ENCODE measurements at places on chromosomes 4 and X. TPM values are rescaled to one million over a fixed set of nuclear protein-coding genes. Genes with fewer than 3 reads are reported as not detected.
A peak's percentile ranks its signal among the peaks of the same experiment; 100 is the strongest.

Gene CLDN22
- total RNA-seq: not detected

Gene PDK3
- 11.0 TPM for total RNA-seq

Gene SULT1E1
- 267 TPM for total RNA-seq

Gene CAPN6
- total RNA-seq: not detected

Gene EDNRA
- 0.07 TPM for total RNA-seq

GRCh38 chr4:10173037-10173753 is 56.6 kb upstream of the WDR1 start:
- peak; percentile 26 for DNase-seq

DNA sequence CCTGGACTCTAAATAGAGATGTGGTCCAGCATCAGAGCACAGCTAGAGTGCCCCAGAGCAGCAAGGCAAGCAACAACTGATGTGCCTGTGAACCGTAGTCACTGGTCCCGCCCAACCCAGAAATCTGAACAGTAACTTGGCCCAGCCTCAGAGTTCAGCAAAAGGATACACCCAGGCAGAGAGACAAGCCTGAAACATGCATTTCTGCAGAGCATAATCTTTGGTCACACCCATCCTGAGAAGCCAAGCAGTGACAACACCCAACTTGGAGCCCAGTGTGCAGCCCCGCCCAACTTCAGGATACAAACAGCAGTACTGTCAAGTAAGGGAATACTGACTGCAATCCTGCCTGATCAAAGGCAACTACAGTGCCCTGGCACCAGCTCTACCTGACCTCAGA is 78.9 kb downstream of the CCDC160 start:
- no peak for DNase-seq

DNA sequence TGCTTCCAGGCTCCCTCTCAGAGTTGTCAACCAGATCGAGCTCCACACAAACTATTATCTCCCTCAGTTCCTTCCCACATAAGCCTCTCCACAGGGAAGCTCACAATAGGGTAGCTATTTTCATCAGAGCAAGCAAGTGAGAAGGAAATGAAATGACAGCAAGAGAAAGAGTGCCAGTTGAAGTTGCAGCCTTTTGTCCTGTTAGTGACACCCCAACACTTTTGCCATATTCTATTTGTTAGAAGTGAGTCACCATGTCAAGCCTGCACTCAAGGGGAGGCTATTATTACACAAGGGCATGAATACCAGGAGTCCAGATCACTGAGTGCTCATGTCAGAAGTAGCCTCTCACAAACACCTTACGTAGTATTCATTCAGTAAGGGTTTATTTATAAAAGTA is 266.3 kb upstream of the NOCT start:
- no peak for DNase-seq

- no peak for DNase-seq
Observed at GRCh38 chr4:99612281-99612680, 37.7 kb downstream of the MTTP start.

Gene RUFY3
- 30.0 TPM for total RNA-seq

Gene ADH1A
- total RNA-seq: not detected

DNA sequence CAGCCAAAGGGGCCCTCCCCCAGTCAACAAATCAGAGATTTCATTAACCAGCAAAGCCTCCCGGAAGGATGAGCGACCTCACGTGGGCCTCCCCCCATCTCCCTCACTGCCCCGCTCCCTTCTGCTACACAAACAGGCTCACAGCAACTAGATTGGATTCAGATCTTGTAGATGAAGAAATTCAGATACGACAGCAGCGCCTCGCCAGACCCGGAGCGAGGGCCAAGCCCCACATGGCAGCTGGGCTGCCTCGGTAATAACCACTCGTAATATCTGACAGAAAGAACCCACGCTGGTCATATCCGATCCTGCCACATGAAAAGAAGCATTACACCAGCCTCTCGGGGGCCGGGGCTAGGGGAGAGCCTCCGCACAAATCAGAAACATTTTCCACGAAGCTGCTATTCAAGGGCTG is 581.3 kb downstream of the BCOR start:
- DNase-seq: no peak

Gene PUDP
- 7.4 TPM for total RNA-seq

DNA sequence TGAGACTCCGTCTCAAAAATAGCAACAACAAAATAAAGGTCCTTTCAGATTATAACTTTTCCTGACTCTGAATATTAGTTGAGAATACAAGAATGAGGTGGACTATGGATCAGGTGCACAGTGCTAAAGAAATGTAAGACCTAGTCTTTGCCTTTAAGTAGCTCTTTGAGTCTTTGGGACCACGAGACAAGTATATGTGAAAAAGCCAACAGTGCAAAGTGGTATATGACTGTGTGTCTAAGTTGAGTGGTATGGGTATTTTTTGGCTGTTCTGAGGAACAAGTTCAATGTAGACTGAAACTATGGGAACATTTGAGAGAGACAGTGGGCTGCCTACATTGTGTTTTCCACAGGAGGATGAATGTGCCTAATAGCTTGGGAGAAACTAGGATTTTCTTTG is 2.8 kb downstream of the GAB1 start:
- no peak for DNase-seq

Gene RIPPLY1
- not detected for total RNA-seq

Gene HS6ST2
- 0.07 TPM for total RNA-seq

DNA sequence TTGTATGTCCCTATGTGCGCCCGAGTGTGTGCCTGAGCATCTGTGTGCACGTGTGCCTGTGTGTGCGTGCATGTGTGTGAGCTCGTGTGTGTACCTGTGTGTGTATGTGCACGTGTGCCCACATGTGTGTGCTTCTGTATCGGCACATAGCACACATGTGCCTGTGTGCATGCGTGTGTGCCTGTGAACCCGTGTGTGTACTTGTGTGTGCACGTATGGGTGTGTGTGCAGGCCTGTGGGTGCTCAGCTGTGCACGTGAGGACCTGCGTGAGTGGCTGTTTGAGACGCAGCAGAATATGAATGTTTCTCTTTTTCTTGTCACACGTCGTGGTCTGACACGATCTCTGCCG is 4.3 kb downstream of the AKAP17A start:
- DNase-seq: no peak

- no peak for DNase-seq
Observed at GRCh38 chr4:127856196-127856812, 24.4 kb upstream of the PLK4 start.

Gene MSANTD1
- total RNA-seq: 0.07 TPM

Gene SYP
- 0.13 TPM for total RNA-seq

Gene FABP2
- total RNA-seq: not detected

Gene RS1
- total RNA-seq: not detected

DNA sequence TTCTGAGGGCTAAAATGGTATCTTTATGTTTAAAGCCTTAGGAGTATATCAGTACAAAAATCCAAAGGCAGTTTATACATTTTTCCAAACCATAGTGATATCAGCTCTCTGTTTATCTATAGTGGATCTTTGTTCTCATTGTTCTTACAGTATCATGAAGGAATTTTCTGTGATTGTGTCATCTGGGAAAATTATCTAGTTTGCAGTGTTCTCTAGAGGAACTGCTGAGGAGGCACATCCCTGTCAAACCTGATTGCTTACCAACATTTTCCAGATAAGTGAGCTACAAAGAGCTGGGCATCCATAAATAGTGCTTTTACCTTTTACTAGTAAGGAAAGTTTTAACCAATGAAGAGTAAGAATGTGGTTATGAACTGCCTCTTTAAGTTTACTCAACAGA is 44.9 kb upstream of the SLC25A31 start:
- DNase-seq: no peak

DNA sequence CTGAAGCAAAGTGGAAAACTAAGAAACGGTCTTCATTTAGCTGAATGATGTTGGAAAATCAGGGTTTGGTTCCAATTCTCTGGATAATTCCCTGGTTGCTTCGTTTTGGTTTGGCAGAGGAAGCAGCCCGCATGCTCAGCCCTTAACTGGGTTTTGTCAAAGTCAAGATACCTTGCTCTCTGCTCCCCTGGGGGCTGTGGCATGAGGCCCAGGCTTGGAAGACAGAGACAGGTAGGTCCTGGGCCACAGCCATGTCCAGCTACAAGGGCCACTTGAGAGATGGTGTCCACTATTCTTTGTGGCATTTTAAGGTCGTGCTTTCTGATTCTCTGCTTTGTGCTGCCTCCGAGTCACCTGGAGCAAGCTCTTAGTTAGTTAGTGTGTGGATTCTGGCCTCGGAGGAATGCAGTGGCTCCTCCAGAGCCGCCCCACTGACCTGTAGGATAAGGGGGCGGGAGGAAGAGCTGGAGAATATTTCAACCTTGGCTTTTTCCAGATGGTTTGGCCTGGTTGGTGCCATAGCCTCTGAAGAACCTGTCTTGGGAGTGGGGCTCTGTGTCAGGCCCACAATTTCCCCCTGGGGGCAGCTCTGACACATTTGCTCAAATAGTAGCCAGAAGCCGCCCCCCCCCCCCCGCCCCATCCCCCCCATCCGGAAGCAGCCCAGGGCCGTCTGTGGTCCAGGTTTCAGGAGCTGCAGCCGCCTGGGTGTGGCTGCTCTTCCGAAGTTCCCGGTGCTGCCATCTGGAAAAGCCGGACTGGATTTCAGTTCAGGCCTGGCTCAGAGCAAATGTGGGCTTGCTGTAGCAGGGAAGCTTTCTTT is 147.1 kb downstream of the NHS start:
- no peak for DNase-seq

DNA sequence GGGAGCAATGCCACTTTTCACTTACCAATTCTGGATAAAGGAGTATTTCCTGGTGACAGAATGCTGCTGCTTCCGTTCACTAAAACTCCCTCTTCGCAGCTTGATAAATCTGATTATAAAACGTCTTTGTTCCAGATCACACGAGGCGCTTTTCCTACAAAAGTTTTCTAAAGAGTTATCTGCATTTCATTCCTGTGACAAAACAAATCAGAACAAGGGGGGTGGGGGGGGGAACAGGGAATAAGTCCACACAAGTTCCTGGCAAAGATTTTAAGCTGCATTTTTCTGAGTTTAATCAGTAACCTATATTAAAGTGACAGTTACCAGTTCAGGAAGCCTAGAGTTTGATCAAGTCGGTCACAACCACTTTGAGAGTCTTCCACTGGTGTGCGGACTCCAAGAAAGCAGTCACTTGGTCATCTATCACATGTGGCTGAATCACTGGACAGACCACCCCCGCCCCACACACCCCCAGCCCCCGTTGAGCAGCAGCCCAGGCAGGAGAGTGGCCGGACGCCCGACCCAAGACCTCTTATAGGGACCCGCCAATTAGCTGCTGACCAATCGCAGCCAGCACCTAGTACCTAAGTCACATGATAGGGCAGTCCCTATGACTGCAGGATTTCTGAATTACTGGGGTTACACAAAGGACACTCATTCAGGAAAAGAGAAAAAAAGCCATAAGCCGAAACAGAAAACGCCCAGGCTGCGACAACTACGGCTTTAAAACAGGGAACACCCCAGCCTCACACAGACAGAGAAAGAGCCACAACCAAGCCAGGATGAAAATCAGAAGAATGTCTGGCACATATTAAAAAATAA is 569.3 kb upstream of the DIPK2B start:
- DNase-seq: peak; percentile 82

- no peak for DNase-seq
Observed at GRCh38 chr4:140237616-140238350, 83.8 kb upstream of the MAML3 start.

Gene TBC1D8B
- 5.3 TPM for total RNA-seq

DNA sequence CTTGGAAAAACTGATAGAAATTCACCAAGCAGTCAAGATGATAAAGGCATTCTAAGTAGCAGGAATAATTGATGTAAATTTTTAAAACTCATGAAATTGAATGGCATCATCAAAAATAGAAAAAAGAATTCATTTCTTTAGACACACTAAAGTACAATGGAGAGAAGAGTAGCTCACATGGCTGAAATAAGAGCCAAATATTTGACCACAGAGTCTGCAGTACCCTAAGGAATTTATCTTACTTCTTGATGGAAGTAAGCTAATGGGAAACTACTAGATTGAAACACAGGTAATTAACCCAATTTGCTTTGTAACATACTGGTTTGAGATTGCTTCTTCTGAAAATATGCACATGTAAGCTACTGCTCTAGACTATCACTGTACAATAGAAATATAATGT is 70.8 kb upstream of the GPM6A start:
- no peak for DNase-seq

- DNase-seq: no peak
Observed at GRCh38 chr4:123802082-123802645, 405.6 kb downstream of the SPRY1 start.

GRCh38 chr4:17811078-17811603 is 362 bp downstream of the NCAPG start:
- no peak for DNase-seq

GRCh38 chrX:68822641-68823410 is 6.0 kb upstream of the EFNB1 start:
- no peak for DNase-seq

Gene SLC38A5
- 88.9 TPM for total RNA-seq

DNA sequence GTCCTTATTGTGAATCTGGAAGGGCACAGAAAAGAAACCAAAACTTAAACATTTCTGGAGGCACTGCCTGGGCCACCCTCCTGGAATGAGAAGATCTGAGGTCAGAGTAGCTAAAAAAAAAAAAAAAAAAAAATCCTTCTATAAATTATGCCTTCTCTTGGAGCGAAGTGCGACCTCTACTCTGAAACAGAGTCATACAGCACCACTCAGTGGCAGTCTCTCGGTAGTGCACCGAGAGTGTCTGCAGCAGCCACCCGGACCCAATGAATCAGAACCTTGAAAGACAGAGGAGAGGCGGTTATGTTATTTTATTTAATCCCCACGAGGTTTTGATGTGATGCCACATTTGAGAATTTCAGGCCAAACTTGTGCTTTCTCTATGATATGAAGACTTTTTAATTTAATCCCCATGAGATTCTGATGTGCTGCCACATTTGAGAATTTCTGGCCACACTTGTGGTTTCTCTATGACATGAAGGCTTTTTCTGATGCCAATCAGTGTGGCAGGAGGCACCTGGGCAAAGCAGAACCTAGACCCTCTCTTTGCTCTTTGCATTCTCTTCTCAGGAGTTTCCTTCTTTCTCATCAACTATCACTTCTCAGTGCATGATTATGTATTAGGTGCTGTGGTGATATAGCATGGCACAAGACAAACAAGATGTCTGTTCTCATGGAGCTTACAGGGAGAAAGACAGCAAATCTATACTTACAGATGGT is 5.6 kb upstream of the CT47C1 start:
- peak; percentile 3 for DNase-seq

DNA sequence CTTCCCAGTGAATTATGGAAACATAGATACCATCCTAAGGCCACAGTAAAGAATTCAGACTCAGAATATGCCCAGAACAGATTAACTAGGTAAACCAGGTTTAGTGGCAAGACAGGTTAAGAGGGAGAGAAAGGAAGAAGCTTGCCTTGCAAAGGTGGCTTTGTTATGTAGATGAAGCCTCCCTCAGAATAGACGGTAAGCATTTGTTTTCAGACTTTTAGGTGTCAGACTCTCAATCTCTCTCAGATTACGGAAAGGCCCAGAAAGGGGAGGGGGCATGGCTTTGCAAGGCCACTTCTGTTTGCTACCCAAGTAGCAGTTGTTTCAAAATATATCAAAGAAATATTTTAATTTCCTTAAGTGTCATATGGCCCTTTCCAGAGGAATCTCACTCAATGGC is 457.1 kb upstream of the BOD1L1 start:
- DNase-seq: no peak

Gene FGF2
- 16.6 TPM for total RNA-seq

- DNase-seq: no peak
Observed at GRCh38 chr4:137676357-137676998, 144.2 kb upstream of the PCDH18 start.

GRCh38 chr4:83221897-83222441 is 62.6 kb downstream of the COQ2 start:
- no peak for DNase-seq

- no peak for DNase-seq
Observed at GRCh38 chr4:143183513-143184216, 1.1 kb upstream of the USP38 start.

Measured in pulmonary artery endothelial cell (primary cell).